ENCODE measurements at places on chromosomes 13 and 19.

DNA sequence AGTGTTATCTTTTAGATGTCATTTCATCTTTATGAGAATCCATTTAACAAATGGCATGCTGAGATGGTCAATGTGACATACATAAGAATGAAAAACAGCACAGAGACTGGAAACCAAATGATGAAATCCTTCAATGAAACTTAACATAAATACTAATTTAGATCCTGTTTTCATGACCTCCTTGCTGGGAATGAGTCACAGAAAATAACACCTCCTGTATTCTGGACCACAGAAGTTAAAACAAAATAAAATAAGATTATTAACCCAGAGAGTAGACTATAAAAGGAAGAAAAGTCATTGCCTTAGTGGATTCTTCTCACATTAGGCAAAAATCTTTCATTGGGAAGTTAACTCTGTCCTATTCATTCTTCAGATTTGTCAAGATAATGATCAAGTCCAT lies 1.6 kb downstream of the DIAPH3 start:
- DNase-seq: no peak

- no peak for DNase-seq
These were observed 7.4 kb downstream of the ATP12A start for GRCh38 chr13:24687611-24688010.

DNA sequence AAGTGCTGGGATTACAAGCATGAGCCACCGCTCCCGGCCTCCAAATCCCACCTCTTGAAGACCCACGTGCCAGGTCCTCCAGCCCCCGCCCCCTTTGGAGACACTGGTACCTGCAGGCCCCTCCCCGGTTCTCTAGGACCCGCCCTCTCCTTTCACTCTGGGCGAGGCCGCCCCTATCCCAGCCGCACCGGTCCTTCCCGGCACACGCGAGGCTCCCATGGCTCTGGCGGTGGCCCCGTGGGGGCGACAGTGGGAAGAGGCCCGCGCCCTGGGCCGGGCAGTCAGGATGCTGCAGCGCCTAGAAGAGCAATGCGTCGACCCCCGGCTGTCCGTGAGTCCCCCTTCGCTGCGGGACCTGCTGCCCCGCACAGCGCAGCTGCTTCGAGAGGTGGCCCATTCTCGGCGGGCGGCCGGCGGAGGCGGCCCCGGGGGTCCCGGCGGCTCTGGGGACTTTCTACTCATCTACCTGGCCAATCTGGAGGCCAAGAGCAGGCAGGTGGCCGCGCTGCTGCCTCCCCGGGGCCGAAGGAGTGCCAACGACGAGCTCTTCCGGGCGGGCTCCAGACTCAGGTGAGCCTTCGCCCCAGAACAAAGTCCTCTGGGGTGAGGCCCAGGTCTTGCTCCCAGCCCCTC lies at the start of gene CBLC:
Gene CBLC (plus strand): TSS at position 176 of the 633 bp plus-strand sequence. CDS start 42 bp downstream, at position 218.
- no peak for DNase-seq

DNA sequence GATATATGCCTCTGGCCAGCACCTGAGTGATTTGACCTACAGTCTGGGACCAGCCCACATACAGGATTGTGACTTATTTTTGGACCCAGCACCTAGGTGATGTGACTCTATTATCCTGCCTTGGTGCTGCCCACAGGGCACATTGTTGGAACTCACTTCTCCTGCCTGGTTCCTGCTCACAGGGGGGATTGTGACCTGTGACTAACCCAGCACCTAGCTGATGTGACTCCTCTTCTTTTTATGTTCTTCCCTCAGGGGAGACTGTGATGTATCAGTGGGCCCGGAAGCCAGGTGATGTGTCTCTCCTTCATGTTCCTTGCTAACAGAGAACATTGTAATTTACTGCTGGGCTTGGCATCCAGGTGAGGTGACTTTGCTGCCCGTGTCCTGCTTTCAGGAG lies 63.0 kb upstream of the ZNF724 start:
- DNase-seq: no peak

DNA sequence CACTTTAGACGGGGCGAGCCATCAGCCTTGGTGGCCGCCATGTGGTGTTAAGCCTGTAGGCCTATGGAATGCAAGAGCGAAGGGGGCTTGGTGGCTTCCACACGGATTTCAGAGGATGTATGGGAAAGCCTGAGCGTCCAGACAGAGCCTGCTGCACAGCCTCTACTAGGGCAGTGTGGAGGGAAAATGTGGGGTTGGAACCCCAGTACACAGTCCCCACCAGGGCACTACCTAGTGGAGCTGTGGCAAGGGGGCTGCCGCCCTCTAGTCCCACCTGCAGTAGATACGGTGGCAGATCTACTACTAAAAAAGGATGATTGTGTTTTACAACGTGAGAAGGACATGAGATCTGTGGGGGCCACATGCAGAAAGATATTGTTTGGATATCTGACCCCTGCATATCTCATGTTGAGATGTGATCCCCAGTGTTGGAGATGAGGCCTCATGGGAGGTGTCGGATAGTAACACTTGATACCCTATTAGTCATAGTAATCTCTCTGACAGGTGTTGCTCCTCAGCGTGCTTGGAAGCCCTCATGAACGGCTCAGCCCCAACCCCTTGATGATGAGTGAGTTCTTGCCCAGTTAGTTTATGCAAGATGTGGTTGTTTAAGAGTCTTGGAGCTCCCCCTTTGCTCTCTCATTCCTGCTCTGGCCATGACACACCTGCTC lies 45.6 kb downstream of the LHFPL6 start:
- no peak for DNase-seq

- DNase-seq: no peak
These were observed 57.4 kb downstream of the PSPC1 start for GRCh38 chr13:19725320-19725719.

DNA sequence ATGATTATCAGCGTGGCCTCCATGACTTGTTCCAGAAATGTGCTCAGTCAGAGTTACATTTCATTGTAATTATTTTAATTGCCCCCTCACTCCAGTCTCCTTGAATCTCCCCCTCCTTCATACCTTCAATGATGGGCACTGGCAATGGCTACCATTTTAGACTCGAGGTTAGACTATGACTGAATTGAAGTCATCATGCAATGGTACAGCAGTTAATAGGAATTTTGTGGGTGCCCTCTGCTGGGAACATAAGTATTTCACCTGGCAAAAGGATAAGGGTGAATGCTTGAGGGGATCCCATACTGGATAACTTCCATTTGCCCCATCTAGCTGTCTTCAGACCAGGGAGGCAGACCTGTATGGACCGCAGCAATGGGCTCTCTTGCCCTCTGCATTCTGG lies 32.2 kb upstream of the USP12 start:
- DNase-seq: no peak

DNA sequence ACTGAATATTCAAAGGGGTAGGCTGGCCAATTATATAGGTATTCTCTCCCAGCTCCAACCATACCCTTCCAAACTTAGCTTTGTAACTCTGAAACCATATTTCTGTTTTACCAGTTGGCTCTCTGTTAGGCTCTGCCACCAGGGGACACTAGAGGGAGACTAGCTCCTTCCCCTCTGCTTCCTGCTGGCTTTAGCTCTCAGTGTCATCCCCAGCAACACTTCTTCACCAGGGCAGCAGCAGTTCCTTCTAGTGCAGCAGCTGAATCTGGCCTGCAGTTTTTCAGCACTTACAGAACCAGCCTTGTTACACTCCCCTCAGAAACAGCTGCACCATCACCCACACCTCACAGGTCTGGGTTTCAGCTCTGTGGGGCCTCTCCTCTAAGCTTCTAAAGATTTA lies 51.0 kb upstream of the DOCK9 start:
- DNase-seq: no peak

DNA sequence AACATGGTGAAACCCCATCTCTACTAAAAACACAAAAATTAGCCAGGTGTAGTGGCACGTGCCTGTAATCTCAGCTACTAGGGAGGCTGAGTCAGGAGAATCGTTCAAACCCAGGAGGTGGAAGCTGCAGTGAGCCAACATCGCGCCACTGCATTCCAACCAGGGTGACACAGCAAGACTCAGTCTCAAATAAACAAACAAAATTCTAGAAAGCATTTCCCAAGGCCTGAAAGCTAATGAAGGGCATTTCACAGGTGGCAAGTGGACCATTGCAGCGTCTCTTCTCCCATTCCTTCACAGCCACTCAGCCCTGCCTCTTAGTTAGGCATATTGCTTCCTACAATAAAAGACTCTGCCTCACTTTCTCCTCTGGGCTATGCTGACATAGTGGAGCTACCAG lies 13.5 kb upstream of the RXFP2 start:
- no peak for DNase-seq

GRCh38 chr13:23695711-23696464 lies 125.7 kb downstream of the TNFRSF19 start:
- DNase-seq: no peak

DNA sequence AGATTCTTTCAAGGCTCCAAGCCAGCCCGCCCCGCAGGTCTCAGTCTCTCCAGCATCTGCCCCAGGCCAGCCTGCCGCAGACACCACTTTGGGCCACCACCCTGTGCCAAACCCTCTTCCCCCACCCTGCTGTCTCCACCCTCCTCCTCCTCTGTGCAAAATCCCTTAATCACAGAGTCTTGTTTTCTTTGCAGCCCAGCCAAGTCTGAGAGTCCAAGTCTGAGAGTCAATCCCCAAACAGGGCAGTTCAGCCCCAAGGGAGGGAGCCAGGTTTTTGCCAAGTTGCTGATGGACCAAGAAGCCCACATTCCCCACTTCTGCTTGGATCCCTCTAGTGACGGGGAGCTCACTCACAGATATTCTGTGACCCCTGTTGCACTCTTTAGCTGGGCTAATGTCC lies 3.1 kb downstream of the ADAMTS10 start:
- DNase-seq: no peak

DNA sequence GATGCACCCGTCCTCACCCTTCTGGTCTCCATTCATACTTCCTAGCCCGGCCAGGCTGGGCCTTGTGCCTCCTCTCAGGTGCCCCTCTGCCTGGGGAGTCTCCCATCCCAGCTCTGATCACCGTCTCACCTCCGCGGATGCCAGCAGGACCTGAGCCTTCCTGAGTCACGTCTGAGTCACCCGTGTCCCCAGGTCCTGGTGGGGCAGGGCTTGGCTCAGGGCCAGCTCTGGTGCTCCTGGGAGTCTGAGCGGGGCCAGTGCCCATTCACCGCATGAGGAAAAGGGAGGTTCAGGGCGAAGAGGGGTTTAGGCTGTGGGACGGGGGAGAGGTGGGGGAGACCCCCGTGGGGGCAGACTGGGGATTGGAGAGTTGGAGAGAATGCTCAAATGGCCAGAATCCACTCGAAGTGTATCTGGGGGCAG lies 593 bp downstream of the ATP8B3 start:
- DNase-seq: no peak

DNA sequence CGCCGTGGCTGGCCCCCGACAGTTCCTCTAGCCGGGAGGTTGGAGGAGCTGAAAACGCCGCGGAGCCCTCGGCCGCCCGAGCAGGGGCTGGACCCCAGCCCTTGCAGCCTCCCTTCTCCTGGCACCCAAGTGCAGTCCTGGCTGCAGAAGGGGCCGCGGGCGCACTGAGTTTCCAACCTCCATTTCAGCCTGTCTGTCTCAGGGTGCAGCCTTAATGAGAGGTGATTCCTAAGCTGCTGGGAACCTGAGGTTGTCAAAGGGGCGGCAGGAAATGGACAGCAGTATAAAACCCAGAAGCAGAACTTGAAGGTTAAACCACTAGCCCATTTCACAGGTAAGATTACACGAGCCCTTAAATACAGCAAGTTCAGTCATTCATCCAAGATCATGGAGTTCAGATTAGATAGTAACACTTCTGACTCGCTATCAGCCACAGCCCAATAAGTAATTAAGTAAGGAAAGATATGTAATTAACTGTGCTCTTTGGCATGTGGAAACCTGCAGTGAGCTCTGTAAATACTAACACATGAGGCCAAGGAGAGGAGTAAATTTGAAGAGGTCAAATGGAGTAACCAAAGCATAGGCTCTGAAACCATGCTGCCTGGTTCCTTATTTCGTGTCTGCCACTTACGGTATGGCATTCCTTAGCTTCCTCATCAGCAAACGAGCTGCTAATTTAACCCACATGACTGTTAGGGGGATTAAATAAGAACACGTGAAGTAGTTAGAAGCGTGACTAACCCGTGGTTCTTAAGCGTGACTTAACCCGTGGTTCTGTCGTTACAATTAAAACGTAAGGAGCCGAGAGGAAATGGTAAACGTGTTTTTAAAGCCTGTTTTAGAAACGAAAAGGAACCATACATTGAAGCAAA lies 686 bp downstream of the SETDB2 start:
- no peak for DNase-seq

GRCh38 chr19:44590245-44591059 lies 22.9 kb upstream of the IGSF23 start:
- no peak for DNase-seq

GRCh38 chr13:98299966-98300350 lies 122.9 kb upstream of the RNF113B start:
- no peak for DNase-seq

DNA sequence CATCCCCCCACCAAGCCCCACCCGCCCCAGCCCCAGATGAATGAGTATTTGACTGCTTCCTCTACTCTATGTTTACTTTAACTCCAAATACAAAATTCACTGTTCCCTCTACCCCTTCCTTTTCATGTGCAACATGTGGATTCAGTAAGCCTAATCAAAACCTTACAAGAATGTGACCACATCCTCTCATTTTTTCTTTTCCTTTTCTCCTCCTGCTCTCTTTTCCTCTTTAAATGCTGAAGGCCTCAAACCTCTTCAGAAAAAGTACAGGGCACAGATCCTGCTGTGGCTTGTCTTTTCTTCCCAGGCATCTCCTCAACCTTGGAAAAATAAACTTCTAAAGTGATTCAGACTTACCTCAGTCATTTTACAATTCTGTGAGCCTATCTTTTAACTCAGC lies 119.0 kb downstream of the MYCBP2 start:
- no peak for DNase-seq

- DNase-seq: no peak
These were observed 82.7 kb downstream of the TEX26 start for GRCh38 chr13:31015199-31015598.

GRCh38 chr19:23116802-23117571 lies at the start of gene ZNF730:
ZNF730 (plus strand) TSS chr19:23117025; CDS start chr19:23117174, 149 bp downstream.
- peak; percentile 47 for DNase-seq

GRCh38 chr19:7748756-7749155 lies 1.4 kb upstream of the CD209 start:
- no peak for DNase-seq

- DNase-seq: no peak
These were observed 203.6 kb upstream of the NBEA start for GRCh38 chr13:34738254-34738992.

- DNase-seq: peak; percentile 48
These were observed at the start of gene DNAJC15 for GRCh38 chr13:43023289-43023963. DNAJC15 (plus strand) TSS chr13:43023586; CDS start chr13:43023627, 41 bp downstream.

DNA sequence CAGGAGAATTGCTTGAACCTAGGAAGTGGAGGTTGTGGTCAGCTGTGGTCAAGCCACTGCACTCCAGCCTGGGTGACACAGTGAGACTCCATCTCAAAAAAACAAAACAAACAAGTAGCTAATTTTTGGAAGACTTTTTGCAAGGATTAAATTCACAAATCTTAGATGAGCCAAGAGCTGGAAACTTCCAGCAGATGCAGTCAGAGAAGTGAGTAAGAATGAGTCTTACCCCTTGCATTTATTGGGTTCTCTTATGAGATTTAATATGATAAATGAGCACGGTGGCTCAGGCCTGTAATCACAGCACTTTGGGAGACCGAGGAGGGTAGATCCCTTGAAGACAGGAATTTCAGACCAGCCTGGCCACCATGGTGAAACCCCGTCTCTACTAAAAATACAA lies 44.9 kb upstream of the NBEA start:
- no peak for DNase-seq

GRCh38 chr13:41356786-41357185 lies 45.7 kb downstream of the NAA16 start:
- no peak for DNase-seq

- DNase-seq: no peak
These were observed 422.3 kb upstream of the GPC6 start for GRCh38 chr13:92804346-92804745.

Measured in nucleus accumbens (tissue), 56 donors.